ENCODE measurements at places on chromosomes 6 and 20.
A peak's percentile ranks its signal among the peaks of the same experiment; 100 is the strongest.

DNA sequence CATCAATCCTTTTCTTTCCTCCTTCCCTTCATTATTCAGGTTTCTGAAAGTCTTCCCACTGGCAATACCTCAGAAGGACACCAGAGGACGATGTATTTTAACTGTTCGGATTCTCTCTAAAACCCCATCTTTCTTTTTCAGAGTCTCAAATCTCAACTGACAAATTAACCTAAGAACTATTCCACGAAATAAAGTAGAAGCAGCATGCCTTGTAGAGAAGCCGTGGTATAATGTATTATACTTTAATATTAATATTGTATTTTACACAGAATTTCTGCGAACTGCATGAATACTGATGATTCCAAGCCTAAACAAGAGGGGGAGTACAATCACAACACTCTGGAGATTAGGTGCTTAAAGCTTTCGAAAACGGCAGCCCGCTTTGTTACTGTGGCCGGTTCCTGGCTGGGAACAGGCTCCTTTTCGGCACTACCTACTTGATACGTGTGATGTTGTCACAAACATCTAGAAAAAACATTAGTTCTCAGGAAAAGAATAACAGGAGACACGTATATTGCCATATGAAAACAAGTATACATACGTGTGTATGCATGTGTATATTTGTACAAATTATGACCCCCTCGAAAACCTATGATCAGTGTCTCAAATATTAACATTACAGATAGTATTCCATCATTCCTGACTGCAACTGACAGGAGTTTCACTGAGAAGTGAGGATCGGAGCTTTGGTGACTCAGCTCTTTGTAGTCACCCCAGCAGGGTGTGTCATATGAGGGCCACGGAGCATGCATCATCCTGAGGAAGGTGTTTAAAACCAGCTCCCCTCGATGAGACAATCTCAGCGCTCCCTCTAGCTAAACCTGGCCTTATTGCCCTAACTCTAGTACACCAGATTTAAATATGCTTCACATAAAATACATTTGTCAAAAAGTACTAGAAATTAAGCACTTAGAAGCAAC, 319.7 kb upstream of the TCF21 start:
- DNase-seq: peak; percentile 84

DNA sequence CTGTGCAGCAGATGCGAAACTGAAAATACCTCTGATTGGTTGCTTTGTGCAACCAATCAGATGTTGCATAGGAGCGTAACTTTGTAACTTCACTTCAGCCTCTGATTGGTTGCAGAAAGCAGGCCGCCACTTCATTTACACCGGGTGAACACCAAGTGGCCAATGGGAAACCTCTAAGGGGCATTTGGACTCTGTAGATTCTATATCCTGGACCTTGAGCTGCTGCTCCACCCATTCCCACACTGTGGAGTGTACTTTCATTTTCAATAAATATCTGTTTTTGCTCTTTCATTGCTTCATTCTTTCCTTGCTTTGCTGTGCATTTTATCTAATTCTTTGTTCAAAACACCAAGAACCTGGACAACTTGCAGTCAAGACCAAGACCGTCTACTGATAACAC, 14.1 kb upstream of the NXT1 start:
- DNase-seq: no peak

DNA sequence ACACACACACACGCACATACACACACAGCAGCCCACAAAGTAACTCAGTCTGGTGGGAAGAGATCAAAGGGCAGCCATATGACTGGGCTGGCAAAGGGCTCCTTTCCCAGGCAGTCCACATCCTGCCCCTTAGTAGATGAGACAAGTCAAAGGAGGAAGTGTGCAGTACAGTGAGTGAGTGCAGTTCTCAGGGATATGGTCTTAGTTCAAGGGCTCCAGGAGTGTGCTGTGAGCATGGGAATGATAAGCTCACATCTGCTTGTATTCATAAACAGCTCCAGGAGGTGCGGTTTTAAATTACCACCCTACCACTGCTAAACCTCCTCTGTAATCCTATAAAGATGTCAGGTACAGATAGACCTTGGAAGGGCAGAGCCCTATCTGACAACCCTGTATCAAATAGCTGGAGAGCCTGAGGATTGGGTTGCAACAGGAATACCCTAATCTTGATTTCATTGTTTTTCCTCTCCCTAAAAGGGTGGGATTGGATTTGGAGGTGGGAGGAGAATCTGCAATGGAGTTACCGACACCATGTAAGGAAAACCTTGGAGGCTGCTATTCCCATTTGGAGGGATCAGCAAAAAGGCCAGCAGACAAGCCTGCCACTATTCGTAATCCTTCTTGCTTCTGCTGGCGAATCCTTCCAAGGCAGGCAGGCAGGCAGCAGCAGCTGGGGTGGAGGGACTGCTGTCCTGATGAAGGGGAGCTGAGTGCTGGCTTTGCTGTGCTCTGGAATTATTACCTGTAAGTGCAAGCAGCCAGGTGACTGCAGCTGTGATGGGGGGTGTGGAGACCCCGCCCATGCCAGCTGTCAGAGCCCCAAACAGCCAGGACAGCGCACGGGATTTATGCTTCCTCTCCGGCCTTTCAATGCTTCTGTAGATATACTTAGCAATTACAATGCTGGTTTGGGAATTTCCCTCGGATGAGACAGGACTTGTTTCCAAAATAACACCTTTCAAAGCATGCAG, 342.7 kb downstream of the PRL start:
- peak; percentile 71 for DNase-seq

- peak; percentile 59 for DNase-seq
Observed at GRCh38 chr6:158972241-158973233, 27.5 kb downstream of the RSPH3 start.

Measured in renal cortical epithelial cell (primary cell).